CD4-positive, alpha-beta T cell treated with Interleukin-4 for 1 hour (primary cell): ENCODE measurements at places on chromosomes 3 and 15.

DNA sequence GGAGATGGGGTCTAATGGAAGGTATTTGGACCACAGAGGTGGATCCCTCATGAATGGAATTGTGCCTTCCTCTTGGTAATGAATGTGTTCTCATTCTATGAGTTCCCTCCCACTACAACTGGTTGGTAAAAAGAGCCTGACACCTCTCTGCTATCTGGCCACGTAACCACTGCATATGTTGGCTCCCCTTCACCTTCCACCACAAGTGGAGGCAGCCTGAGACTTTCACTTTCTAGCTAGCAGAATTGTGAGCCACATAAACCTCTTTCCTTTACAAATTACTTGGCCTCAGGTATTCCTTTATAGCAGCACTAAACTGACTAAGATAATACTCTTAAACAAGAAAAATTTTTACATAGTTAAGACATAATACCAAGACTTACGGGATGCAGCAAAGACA is 155.3 kb downstream of the NR1I2 start:
- DNase-seq: peak; percentile 53

- no peak for DNase-seq
Observed at GRCh38 chr3:169591159-169591951, 72.2 kb downstream of the MECOM start.

GRCh38 chr3:168121184-168122017 is 25.7 kb upstream of the GOLIM4 start:
- no peak for DNase-seq

DNA sequence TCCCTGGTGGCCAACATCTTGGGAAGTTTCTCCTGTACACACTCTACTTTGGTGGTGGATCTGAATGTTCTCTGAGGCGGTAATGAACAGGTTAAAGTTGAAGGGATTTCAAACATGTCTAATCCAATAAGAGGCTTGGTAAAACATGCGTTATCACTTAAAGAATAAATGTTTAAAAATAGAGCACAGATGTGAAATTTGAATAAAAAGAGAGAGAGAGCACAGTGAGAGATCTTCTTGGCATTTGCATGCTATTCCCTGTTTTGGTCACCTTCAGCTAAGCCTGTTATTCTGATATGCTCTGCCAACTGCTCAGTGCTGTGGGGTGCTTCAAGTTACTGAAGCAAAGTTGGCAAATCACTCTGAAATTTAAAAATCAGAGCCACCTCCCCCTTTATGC is 237.7 kb upstream of the WNT5A start:
- DNase-seq: no peak

- DNase-seq: peak; percentile 45
Observed at GRCh38 chr3:10395671-10396070, 74.8 kb upstream of the SEC13 start.

DNA sequence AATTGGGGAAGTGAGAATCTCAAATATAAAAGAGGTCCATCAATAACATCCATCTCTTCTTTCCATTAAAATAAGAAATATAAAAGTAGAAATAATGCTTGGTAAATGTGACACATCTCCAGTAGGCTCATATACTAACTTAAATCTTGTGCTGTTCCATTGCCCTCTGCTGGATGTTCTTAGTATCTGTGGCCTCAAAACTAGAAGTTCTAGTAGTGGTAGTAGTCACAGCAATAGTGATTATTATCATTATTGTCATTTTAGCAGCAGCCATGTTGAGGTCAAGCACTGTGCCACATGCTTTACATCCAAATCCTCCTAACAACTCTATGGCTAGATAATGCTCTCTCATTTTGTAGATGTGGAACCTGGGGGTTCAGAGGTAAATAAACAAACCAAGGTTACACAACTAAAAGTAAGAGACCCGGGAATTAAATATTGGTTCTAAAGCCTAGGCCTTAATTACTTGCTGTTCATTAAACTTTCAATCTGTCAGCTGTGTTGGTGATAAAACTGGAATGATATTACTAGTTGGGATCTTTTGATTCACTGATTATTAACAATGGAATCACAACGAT is 20.2 kb upstream of the BTLA start:
- DNase-seq: peak; percentile 77

DNA sequence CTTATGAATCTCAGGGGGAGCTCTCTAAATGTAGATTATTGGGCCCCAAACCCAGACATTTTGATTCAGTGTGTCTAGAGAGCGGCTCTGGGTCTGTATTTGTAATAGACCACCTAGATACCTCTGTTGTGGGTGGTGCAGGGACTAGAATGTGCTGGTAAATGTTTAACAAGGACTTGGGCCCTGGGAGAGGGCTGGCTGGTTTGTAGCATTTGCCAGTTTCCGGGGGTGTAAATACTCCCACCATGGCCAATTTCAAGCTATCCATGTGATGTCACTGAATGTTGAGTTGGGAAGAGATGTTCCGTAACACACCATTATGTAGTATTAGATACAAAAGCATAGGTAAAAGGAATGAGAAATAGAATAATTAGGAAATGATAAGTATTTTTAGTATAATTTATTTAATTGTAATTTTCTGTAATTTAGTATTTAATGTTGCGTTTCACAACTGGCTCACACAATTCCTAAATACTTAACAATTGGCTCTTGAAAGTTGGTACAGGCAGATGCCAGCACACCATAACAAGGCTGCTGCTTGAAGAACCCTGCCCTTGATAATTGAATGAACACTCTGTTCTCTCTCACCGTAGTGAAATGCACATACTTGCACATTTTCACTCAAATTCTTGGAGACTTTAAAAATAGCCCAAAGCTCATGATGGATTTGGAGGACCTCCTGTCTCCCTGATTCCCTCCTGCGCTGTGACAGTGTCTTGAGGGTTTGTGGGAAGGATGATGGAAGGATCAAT is 359.2 kb upstream of the PROK2 start:
- DNase-seq: no peak

DNA sequence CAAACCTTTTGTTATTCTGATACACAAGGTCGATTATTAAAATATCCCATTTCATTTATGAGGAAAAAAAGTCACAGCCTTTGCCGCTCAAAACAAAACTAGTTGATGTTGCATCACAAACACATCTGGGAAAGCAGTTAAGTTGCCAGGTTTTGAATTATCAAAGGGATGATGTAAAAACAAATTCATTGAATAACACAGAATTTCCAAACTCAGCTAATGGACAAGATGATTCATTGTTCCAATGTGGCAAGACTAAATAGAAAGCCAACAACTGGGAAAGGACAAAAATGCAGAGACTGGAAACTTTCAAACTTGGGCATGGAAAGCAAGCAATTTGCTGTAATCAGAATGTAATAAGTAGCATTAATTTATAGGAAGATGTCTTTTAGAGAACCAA is 610.0 kb upstream of the ZNF385D start:
- DNase-seq: no peak

DNA sequence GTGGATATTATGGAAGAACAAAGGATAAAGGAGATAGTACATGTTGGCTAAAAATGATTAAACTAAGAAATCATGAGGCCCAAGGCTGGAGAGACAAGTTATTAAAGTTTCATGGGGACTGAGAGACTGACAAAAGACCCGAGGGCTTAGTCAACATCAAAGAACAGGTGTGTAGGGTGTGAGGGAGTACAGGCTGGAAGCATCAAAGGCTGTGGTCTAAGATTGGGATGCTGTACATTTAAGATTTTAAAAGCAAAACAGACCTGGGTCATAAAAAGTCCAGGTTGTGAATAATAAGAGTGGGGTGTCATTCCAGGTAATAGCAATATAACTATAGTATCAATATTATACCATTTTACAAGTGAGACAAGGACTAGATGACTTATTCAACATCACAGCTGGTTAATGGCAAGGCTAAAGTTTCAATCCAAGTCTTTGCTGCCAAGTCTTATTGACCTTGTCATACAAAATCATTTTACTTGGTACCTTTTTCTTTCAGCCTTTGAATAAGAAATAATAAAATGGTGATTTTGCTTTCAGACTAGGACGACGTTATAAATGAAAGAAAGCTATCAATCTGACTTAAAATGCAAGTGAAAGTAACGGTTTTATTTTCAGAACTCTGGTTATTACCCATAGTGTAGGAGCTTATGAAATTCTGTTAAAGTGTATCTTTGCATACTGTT is 211.6 kb downstream of the TNIK start:
- DNase-seq: peak; percentile 42

GRCh38 chr3:95775486-95776094 is 1038.8 kb upstream of the EPHA6 start:
- DNase-seq: no peak
